ENCODE measurements at places on chromosomes 2 and 18. TPM values are rescaled to one million over a fixed set of nuclear protein-coding genes. Genes with fewer than 3 reads are reported as not detected.

Gene DSC3
- total RNA-seq, result 0.26 TPM

Gene LYG2
- total RNA-seq, result not detected

Gene C2orf80
- not detected for total RNA-seq

Gene ASXL3
- not detected for total RNA-seq

Gene ABCB11
- total RNA-seq, result not detected

Gene C2orf78
- total RNA-seq, result not detected

Gene PNKD
- total RNA-seq, result 18.7 TPM

Gene SFTPB
- not detected for total RNA-seq

Gene TPRKB
- 37.3 TPM for total RNA-seq

Gene FOXI3
- total RNA-seq, result not detected

Gene AQP12A
- not detected for total RNA-seq

Gene RAPH1
- total RNA-seq, result 95.1 TPM

Gene OTX1
- total RNA-seq, result not detected

Gene SULT6B1
- not detected for total RNA-seq

Gene DPP10
- total RNA-seq, result not detected

Gene COX7A2L
- total RNA-seq, result 162 TPM

Gene C1QL2
- not detected for total RNA-seq

Gene DSG2
- total RNA-seq, result 5.4 TPM

Gene PLGLB1
- 2.2 TPM for total RNA-seq

Gene CDK5R2
- total RNA-seq, result not detected

Gene ST8SIA5
- total RNA-seq, result 0.43 TPM
